ENCODE measurements at places on chromosomes 6 and 20.
A peak's percentile ranks its signal among the peaks of the same experiment; 100 is the strongest.

DNA sequence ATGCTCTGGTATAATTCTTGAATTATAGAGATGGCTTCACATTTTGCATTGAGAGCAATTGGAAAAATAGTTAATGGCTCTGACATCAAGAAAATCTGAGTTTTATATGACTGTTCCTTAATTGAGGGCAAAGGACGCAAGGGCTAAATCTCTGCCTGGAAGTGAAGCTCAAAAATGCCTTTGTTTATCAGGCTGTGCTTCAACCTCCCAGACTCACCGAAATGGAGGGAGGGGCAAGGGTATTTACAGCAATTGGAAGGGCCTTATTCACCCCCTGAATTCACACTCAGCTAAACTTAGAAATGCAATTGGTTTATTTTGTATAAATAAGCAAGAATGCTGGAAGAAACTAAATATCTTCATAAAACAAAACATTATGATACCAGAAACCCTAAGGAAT is 737.2 kb upstream of the MMS22L start:
- DNase-seq: no peak

GRCh38 chr6:73452107-73452461 is at the start of gene CGAS:
Gene CGAS (minus strand): TSS chr6:73452297. CDS start chr6:73452181, 116 bp downstream.
- peak; percentile 75 for DNase-seq

- no peak for DNase-seq
Observed at GRCh38 chr20:59120919-59121318, 42.7 kb upstream of the ZNF831 start.

- peak; percentile 4 for DNase-seq
Observed at GRCh38 chr6:107618672-107619071, 128.8 kb downstream of the SOBP start.

- DNase-seq: no peak
Observed at GRCh38 chr6:152435816-152436215, 201.3 kb downstream of the SYNE1 start.

GRCh38 chr6:126955621-126956020 is 162.8 kb upstream of the RSPO3 start:
- no peak for DNase-seq

DNA sequence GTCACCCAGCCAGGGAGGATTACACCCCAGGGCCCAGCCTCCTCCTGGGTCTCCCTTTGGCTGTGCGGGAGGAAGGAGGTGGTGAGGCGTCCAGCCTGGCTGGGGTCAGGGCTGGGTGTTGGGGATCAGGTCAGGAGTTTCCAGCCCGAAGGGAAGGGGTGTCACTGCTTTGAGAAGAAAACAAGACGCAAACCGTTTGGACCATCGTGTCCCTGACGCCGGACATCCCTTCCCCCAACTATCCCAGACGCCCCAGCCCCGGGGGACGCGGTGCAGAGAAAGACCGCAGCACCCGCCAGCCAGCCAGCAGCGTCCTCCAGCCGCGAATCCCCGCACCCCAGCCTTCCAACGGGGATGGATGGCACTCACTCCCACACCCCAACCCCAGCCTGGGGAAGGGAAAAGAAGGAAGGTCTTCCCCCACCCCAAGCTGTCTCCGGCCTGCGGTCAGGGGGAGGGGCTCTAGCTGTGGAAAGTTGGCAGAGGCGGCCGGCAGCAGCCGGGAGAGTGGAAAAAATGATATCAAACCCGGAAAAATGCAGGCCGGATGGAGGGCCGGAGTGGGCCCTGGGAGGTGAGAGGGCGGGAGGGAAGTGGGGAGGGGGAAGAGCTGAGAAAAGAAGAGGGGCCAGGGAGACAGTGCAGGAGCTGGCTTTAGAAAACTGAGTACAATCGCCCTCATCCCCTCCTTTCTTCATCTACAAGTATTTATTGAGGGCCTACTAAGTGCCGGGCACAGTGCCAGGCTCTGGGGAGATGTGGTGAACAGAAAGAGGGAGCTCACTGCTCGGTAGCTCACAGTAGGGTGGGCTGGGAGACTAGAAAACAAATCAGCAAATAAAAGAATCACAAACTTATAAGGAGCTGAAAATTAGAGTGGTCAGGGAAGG is 10.6 kb downstream of the REM1 start:
- DNase-seq: no peak

- no peak for DNase-seq
Observed at GRCh38 chr20:21234324-21234723, 68.8 kb upstream of the XRN2 start.

DNA sequence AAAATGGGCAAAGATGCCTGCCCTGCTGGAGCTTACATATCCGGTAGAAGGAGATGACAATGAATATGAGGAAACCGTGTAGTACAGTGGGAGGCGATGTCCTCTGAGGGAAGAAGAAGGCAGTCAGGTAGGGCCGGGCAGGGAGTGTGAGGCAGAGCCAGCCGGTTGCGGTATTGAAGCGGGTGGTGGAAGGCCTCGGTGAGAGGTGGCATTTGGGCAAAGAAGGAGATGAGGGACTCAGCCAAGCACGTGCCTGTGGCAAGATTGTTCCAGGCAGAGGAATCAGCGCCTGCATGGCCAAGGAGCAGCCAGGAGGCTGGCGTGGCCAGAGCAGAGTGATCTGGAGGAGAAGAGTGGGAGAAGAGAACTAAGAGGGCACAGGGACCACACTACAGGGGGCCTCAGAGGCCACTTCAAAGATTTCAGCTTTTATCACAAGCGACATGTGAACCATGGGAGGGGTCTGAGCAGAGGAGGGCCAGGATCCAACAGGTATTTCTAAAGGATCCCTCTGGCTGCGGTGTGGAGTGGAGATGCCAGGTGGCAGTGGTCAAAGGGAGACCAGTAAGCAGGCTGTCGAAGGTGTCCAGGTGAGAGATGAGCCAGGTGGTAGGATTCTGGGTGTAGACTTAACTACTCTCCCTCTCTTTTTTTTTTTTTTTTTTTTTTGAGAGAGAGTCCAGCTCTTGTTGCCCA is 13.8 kb downstream of the MDFI start:
- no peak for DNase-seq

Measured in stimulated activated CD4-positive, alpha-beta T cell treated with anti-CD3 and anti-CD28 coated beads, Interleukin-4, amount 100 ng/mL, for 4 hours (primary cell).